Adrenal gland (tissue), 19 donors: ENCODE measurements at places on chromosomes 7 and 10. TPM values are rescaled to one million over a fixed set of nuclear protein-coding genes. Genes with fewer than 3 reads are reported as not detected.
A peak's percentile ranks its signal among the peaks of the same experiment; 100 is the strongest.

LBX1 gene
- total RNA-seq, result 0.14 TPM

DNA sequence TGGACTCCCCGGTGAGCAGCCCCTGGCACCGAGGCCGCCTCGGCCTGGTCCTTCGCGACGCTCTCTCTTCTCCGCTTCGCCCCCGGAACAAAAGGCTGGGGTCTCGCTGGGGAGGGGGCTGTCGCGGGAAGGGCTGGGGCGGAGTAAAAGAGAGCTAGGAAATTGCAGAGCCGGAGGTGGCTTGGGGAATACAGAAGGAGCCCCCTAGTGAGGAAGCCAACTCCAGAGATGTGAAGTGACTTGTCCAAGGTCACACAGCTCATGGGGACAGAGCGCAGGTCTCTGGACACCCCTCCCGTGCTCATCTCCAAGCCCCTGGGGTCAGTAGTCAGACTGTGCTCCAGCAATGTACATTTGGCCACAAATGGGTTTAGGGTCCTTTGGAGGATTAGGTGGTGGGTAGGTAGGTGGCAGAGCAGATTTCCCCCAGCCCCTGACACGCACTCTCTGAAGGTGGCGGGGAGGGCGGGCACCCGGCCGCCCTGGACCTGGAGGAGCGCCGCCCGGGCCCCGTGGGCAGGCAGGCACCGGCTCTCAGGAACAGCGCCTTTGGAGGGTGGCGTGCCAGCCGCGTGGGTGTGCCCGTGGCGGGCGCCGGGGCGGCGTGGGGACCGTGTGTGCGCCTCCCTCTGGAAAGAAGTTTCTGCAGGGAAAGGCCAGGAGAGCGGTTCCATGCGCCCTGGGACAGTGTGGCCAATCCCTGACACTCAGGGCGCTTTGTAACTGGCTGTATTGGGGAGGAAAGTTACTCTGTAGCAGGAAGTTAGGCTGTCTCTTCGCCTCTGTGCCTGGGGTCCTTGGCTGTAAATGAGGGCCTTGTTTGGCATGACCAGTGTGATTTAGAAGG, 910 bp downstream of the WIPF3 start:
- no peak overlapping the region for H3K27ac ChIP-seq
- H3K4me1 ChIP-seq, result peaks cover 15% of the 10 kb centered on the region
- peak; percentile 71 for DNase-seq
- no peaks in the 10 kb centered on the region for H3K36me3 ChIP-seq
- H3K27me3 ChIP-seq, result no peaks in the 10 kb centered on the region
- no peak overlapping the region for H3K4me3 ChIP-seq

DNA sequence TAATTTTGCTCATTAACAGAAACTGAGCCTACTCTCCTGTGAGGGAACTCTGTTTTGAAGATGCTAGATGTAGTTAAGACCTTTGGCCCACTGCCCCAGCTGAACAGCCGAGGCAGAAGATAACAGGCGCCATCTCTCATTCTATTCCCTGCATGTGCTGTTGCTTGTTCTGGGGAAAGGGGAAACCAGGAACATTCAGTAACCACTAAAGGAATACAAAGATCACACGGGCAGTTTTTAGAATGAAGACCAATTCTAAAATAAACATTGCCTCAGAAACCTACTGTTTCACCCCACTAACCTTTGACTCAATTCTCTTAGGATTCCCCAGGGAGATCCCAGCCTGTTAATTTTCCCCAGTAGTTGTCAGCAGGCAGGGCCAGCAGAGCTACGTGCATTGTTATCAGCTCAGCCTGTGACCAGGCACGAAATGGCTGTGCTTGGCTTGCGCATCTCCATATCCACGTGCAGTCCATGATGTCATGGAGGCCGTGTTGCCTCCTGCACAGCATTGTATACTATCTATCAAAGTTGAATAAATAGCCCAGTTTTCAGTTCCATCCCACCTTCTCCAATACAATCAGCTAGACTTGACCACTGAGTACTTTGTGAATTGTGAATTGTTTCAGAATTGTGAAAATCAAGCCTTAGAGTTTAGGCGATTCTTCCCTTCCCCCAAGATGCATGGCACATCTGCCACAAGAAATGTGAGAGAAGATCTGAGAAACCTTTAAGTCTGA, 36.0 kb downstream of the ANK3 start:
- H3K27ac ChIP-seq, result no peak overlapping the region
- peak; percentile 31 for DNase-seq
- H3K4me1 ChIP-seq, result no peaks in the 10 kb centered on the region
- no peaks in the 10 kb centered on the region for H3K36me3 ChIP-seq

- no peak for DNase-seq
- H3K27ac ChIP-seq, result no peak overlapping the region
- no peaks in the 10 kb centered on the region for H3K27me3 ChIP-seq
- H3K4me3 ChIP-seq, result no peak overlapping the region
Measured at GRCh38 chr10:73117976-73118743, 7.9 kb downstream of the NUDT13 start.

GRCh38 chr10:85642421-85643170, 724.0 kb downstream of the GRID1 start:
- DNase-seq, result no peak
- no peak overlapping the region for H3K4me3 ChIP-seq

- peaks cover 8% of the 10 kb centered on the region for H3K4me1 ChIP-seq
- DNase-seq, result no peak
- no peak overlapping the region for H3K4me3 ChIP-seq
- no peak overlapping the region for H3K27ac ChIP-seq
- no peaks in the 10 kb centered on the region for H3K36me3 ChIP-seq
Measured at GRCh38 chr7:55369427-55370400, 4.6 kb downstream of the LANCL2 start.

GRCh38 chr7:16883918-16884317, 2.1 kb upstream of the AGR3 start:
- no peak overlapping the region for H3K4me3 ChIP-seq
- no peaks in the 10 kb centered on the region for H3K4me1 ChIP-seq
- no peak for DNase-seq
- H3K27ac ChIP-seq, result no peak overlapping the region
- H3K27me3 ChIP-seq, result no peaks in the 10 kb centered on the region

- H3K36me3 ChIP-seq, result no peaks in the 10 kb centered on the region
- no peak for DNase-seq
Measured at GRCh38 chr7:111043561-111043960, 47.4 kb upstream of the LRRN3 start.

- no peak within 1 kb of the TSS for H3K4me3 ChIP-seq
- no peaks in the 10 kb centered on the region for H3K27me3 ChIP-seq
- no peaks in the 10 kb centered on the region for H3K36me3 ChIP-seq
- H3K27ac ChIP-seq, result peak within 1 kb of the TSS; percentile 86
- H3K4me1 ChIP-seq, result no peaks in the 10 kb centered on the region
Measured at GRCh38 chr10:25015828-25016375, at the start of gene ENKUR. TSS of gene ENKUR (minus strand) at chr10:25016158. CDS start at chr10:25015936, 222 bp downstream.

GRCh38 chr10:6445671-6446316, 134.3 kb downstream of the PRKCQ start:
- no peak overlapping the region for H3K27ac ChIP-seq
- H3K4me1 ChIP-seq, result no peaks in the 10 kb centered on the region
- no peak overlapping the region for H3K4me3 ChIP-seq
- no peaks in the 10 kb centered on the region for H3K27me3 ChIP-seq
- no peaks in the 10 kb centered on the region for H3K36me3 ChIP-seq
- peak; percentile 55 for DNase-seq

GRCh38 chr10:113297226-113297625, 255.6 kb upstream of the HABP2 start:
- no peak overlapping the region for H3K4me3 ChIP-seq
- H3K27me3 ChIP-seq, result no peaks in the 10 kb centered on the region
- H3K4me1 ChIP-seq, result no peaks in the 10 kb centered on the region
- no peaks in the 10 kb centered on the region for H3K36me3 ChIP-seq

CLRN3 gene
- not detected for total RNA-seq

DNA sequence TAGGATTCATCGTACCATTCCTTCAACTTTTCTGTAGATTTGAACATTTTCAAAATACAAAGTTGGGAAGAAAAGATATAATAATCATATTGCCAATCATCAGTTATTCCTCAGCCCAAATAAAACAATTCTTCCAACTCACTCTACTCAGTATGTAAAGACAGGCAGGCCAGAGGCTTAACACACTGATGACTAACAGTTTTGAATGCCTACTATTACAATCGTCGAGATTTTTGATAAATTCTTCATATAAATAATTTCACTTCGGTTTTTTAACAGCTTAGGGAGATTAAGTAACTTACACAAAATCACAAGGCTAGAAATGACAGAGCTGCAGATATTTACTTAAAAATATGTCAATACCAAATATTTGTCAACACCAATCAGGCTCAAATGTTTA, 17.6 kb downstream of the CYTH3 start:
- no peak overlapping the region for H3K27ac ChIP-seq
- no peak for DNase-seq
- no peak overlapping the region for H3K4me3 ChIP-seq
- H3K36me3 ChIP-seq, result no peaks in the 10 kb centered on the region
- peaks cover 28% of the 10 kb centered on the region for H3K4me1 ChIP-seq

DNA sequence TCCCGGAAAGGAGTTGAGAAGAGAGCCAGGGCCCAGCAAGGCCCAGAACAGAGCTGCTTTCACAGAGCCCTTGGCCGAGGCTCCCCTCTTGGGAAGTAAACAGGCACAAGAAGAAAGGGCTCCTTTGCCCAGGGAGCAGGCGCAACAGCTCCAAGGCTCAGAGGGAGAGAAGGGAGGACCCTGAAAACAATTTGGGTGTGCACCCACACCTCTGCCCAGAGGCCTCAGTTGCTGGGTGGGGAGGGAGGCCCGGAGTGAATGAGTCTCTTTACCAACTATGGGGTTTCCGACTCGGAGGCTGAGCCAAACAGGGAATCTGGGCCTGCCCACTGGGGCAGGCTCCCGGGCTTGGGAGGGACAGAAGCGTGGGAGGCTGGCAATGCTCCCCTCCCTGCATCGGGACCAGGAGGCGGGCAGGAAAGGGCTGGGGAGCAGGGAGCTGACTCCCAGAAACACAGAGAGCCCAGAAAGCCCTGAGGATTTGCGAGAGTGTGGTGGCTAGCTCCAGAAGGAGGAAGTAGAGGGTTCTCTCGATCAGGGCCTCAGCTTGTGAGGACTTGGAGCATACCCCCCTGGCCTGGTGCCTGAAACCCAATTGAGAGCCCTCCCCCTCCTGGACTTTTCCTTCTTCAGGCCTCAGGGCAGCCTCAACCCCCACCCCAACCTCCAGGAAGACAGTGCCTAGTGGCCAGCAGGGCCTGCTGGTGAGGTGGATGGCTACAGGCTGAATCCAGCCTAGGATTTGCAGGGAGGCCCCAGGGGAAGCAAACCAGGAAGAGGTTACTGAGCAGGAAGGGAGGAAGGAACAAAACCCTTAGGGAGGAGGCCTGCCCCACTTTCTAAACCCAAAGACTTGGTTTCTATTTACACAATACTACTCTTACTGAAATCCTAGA, 6.2 kb downstream of the C10orf105 start:
- H3K4me1 ChIP-seq, result peaks cover 18% of the 10 kb centered on the region
- DNase-seq, result peak; percentile 56
- H3K27ac ChIP-seq, result no peak overlapping the region
- no peaks in the 10 kb centered on the region for H3K27me3 ChIP-seq

DNA sequence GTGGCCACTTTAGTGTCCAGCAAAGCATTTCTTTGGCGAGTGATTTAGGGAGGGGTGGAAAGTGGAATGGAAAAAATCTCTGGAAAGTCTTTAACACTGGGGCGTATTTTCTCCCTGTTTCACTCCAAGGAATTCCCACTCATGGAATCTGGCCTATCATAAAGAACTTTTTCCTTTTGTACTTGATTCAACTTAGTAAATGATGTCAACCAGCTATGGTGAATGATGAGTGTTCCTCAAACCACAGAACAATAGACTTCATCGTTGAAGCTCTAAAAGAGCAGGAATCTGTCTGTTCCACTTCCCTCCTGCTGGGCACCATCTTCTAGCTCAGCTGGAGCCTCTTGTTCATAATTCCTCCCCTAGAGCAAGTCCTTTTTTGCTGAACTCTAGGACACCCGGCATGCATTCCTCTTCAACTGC, 66.5 kb downstream of the EPDR1 start:
- H3K4me3 ChIP-seq, result no peak overlapping the region
- H3K4me1 ChIP-seq, result peaks cover 6% of the 10 kb centered on the region
- DNase-seq, result no peak
- no peaks in the 10 kb centered on the region for H3K36me3 ChIP-seq
- H3K27ac ChIP-seq, result peak overlapping the region; percentile 31
- no peaks in the 10 kb centered on the region for H3K27me3 ChIP-seq

BUD31 gene
- total RNA-seq, result 78.3 TPM

GRCh38 chr7:138015096-138015495, 13.2 kb upstream of the CREB3L2 start:
- no peaks in the 10 kb centered on the region for H3K4me1 ChIP-seq
- H3K4me3 ChIP-seq, result no peak overlapping the region
- H3K36me3 ChIP-seq, result no peaks in the 10 kb centered on the region
- no peak for DNase-seq
- no peaks in the 10 kb centered on the region for H3K27me3 ChIP-seq

- H3K4me3 ChIP-seq, result no peak overlapping the region
- no peak overlapping the region for H3K27ac ChIP-seq
- H3K4me1 ChIP-seq, result no peaks in the 10 kb centered on the region
- H3K36me3 ChIP-seq, result no peaks in the 10 kb centered on the region
- DNase-seq, result no peak
Measured at GRCh38 chr10:6364893-6365292, 162.2 kb downstream of the PFKFB3 start.

- no peaks in the 10 kb centered on the region for H3K4me1 ChIP-seq
- no peaks in the 10 kb centered on the region for H3K27me3 ChIP-seq
- H3K27ac ChIP-seq, result no peak overlapping the region
- DNase-seq, result no peak
Measured at GRCh38 chr10:5556576-5556975, 31.8 kb downstream of the CALML3 start.

DNA sequence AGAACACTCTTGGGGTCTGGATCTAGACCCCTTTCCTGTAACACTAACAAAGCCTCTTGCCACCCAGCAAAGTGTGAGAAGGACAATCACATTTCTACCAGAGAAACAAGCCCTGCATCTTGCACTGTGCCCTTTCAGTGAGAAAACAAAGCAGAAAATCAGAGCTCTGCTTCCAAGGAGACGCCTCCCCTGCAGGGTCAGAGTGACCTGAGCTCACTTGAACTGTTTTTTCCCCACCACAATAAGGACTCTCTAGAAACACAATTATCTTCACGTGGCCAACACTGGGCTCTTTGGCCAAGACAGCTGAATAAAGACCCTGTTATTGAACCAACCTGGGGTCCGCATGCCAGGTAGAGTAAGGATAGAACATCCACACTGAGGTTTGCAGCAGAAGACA, 30.1 kb upstream of the PRLHR start:
- H3K36me3 ChIP-seq, result no peaks in the 10 kb centered on the region
- H3K27me3 ChIP-seq, result no peaks in the 10 kb centered on the region
- no peak overlapping the region for H3K27ac ChIP-seq
- no peak overlapping the region for H3K4me3 ChIP-seq
- no peaks in the 10 kb centered on the region for H3K4me1 ChIP-seq

DNAJC12 gene
- total RNA-seq, result 53.1 TPM

GRCh38 chr10:46006219-46006618, 24.2 kb downstream of the NCOA4 start:
- H3K27ac ChIP-seq, result no peak overlapping the region
- no peak for DNase-seq
- no peaks in the 10 kb centered on the region for H3K27me3 ChIP-seq
- no peaks in the 10 kb centered on the region for H3K4me1 ChIP-seq
- no peaks in the 10 kb centered on the region for H3K36me3 ChIP-seq
- H3K4me3 ChIP-seq, result no peak overlapping the region

PNLIP gene
- not detected for total RNA-seq

OR2A7 gene
- total RNA-seq, result 0.41 TPM

GRCh38 chr7:1742555-1743303, 72.7 kb downstream of the ELFN1 start:
- H3K27ac ChIP-seq, result no peak overlapping the region
- H3K27me3 ChIP-seq, result no peaks in the 10 kb centered on the region
- no peaks in the 10 kb centered on the region for H3K36me3 ChIP-seq
- peak; percentile 77 for DNase-seq
- no peak overlapping the region for H3K4me3 ChIP-seq
